ENCODE measurements at places on chromosomes 11 and 22. TPM values are rescaled to one million over a fixed set of nuclear protein-coding genes. Genes with fewer than 3 reads are reported as not detected.

SLC37A2 gene
- 42.5 TPM for total RNA-seq

ALX4 gene
- not detected for total RNA-seq

ANO3 gene
- 0.31 TPM for total RNA-seq

TAF10 gene
- total RNA-seq = 127 TPM

OR52H1 gene
- 0.45 TPM for total RNA-seq

DYNC2H1 gene
- total RNA-seq = 12.8 TPM

ANO1 gene
- 6.2 TPM for total RNA-seq

KRTAP5-2 gene
- total RNA-seq = not detected

RAB30 gene
- 14.2 TPM for total RNA-seq

GGT1 gene
- total RNA-seq = 96.4 TPM

OR52N4 gene
- not detected for total RNA-seq

- no peaks in the 10 kb centered on the region for H3K27me3 ChIP-seq
- no peaks in the 10 kb centered on the region for H3K36me3 ChIP-seq
- no peak for DNase-seq
- no peak overlapping the region for H3K27ac ChIP-seq
These were observed 96.7 kb upstream of the LUZP2 start for GRCh38 chr11:24400059-24400665.

DNA sequence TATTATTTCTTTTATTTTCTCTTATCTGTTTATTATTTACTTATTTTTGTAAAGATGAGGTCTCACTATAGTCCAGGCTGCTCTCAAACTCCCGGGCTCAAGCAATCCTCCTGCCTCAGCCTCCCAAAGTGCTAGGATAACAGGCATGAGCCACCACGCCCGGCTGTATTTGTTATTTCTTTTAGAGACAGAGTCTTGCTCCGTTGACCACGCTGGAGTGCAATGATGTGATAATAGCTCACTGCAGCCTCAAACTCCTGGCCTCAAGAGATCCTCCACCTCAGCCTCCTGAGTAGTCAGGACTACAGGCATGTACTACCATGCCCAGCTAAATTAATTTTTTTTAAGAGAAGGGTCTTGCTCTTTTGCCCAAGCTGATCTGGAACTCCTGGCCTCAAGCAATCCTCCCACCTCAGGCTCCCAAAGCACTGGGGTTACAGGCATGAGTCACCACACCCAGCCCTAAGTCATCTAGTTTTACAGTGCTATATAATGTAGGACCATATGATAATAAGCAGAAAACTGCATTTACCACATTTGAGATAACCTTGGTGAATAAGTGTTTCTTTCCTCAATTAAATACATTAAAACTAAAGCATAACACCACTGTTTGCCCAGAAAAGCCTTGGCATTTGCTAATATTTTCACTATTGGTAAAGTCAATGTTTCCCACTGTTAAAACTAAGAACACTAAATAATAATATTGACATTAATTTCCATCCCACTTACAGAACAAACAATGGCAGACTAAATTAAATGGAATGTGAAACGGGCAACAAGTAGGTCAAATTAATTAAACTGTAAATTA is 127.5 kb downstream of the SIK3 start:
- H3K4me1 ChIP-seq = no peaks in the 10 kb centered on the region
- H3K27ac ChIP-seq = no peak overlapping the region
- no peak overlapping the region for H3K4me3 ChIP-seq
- H3K36me3 ChIP-seq = no peaks in the 10 kb centered on the region
- DNase-seq = no peak

GRCh38 chr11:4826425-4826824 is 5.3 kb downstream of the OR51F2 start:
- H3K27me3 ChIP-seq = no peaks in the 10 kb centered on the region
- no peaks in the 10 kb centered on the region for H3K36me3 ChIP-seq
- no peak overlapping the region for H3K27ac ChIP-seq
- no peak overlapping the region for H3K4me3 ChIP-seq
- no peaks in the 10 kb centered on the region for H3K4me1 ChIP-seq

- H3K4me3 ChIP-seq = no peak overlapping the region
- no peaks in the 10 kb centered on the region for H3K27me3 ChIP-seq
- no peaks in the 10 kb centered on the region for H3K4me1 ChIP-seq
- DNase-seq = no peak
- H3K27ac ChIP-seq = no peak overlapping the region
These were observed 71.8 kb upstream of the NCAM1 start for GRCh38 chr11:112889446-112889845.

- H3K36me3 ChIP-seq = peaks cover 76% of the 10 kb centered on the region
- no peak for DNase-seq
- H3K27me3 ChIP-seq = no peaks in the 10 kb centered on the region
- peaks cover 8% of the 10 kb centered on the region for H3K4me1 ChIP-seq
- H3K27ac ChIP-seq = no peak overlapping the region
These were observed 32.7 kb downstream of the TBC1D22A start for GRCh38 chr22:46795140-46795539.

GRCh38 chr22:36981247-36981775 is 37.9 kb downstream of the TST start:
- no peak for DNase-seq
- no peak overlapping the region for H3K4me3 ChIP-seq
- H3K27ac ChIP-seq = no peak overlapping the region
- no peaks in the 10 kb centered on the region for H3K27me3 ChIP-seq
- peaks cover 5% of the 10 kb centered on the region for H3K4me1 ChIP-seq

DNA sequence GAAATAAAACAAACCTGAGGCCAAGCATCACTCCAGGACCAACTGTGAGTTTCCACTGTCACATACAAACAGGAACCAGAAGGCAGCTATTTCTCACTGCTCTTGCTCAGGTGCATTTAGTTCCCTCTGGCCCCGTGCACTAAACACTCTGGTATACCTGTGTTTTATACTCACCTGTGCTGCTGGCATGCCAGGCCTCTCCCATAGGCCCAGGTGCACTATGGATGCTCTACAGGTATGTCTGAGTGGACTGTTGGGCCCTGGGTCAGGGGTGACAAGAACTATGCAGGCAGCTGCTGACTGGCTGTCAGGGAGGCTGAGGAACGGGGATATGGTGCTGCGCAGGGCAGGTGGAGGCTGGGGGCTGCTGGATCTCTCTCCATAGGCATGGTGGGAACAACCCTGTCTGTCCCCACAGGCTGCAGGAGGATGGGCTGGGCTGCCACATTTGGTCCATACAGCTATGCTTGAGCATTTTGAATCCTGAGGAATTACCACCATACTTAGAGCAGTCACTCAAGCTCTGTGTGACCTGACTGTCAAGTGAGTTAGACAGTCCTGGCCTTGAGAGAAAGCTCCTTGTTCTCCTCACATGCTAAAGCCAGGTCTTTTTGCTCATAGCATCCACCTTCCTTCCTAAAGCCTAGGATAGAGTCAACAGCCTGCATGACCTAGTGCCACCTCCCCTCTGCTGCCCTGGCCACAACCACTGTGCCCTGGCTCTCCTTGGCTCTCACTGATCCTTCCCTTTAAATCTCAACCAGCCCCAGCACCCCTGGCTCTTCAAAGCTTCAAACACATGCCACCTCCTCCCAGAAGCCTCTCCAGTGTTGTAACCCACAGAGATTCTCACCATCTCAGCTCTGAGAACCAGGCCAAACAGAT is 72.9 kb downstream of the C11orf58 start:
- no peaks in the 10 kb centered on the region for H3K27me3 ChIP-seq
- no peak overlapping the region for H3K27ac ChIP-seq
- no peak for DNase-seq
- no peak overlapping the region for H3K4me3 ChIP-seq
- H3K36me3 ChIP-seq = no peaks in the 10 kb centered on the region
- H3K4me1 ChIP-seq = peaks cover 79% of the 10 kb centered on the region

- no peaks in the 10 kb centered on the region for H3K27me3 ChIP-seq
- H3K4me1 ChIP-seq = no peaks in the 10 kb centered on the region
- DNase-seq = no peak
These were observed 18.7 kb downstream of the ART5 start for GRCh38 chr11:3623121-3623520.

DNA sequence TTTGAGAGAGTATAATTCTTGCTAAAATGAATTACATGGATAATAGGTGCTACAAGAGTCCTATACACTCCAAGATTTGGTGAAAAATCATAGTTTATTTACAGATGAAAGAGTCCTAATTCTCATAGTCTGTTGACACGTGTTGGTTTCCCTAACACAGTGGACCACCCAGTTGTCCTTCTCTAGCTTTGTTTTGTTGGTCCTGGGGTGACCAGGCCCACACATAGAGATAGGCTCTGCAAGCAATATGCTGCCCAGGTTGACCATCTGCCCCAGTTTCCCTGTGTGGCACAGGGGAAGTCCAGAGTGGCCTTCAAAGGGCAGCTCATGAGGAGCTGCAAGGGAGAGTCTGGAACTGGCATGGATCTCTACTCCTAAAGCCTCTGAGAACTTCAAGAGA is 184.9 kb downstream of the MAML2 start:
- DNase-seq = no peak
- H3K27me3 ChIP-seq = no peaks in the 10 kb centered on the region
- H3K36me3 ChIP-seq = no peaks in the 10 kb centered on the region
- H3K4me3 ChIP-seq = no peak overlapping the region

DNA sequence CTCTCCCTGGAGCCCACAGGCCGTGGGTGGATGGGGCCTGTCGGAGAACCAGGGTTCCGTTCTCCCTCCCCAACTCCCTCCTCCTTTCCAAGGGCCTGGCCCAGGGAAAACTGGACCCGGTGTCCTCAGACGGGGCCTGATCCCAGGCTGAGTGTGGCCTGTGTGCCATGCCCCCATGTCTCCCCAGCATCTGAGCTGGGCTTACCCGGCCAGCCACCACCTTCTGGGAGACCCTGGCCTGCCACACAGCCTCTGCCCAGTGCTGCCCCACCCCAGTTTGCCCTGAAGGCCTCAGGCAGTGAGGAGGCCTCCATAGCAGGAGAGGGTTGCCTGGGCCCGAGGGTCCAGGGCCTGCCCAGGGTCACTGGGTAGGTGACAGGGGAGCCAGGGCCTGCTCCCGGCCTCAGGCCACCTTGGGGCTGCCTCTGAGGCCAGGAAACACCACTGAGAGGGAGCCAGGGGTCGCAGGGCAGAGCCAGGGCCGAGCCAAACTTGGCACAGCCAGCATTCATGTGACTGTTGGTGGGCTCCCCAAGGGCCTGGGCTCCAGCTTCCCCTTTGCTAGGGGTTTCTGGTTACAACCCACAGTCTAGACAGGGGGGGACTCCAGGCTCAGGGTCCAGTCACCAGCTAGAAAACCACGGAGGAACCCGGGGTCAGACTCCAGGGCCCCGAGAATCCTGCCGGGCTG is 590 bp upstream of the IFITM10 start:
- H3K4me1 ChIP-seq = peaks cover 3% of the 10 kb centered on the region
- no peaks in the 10 kb centered on the region for H3K36me3 ChIP-seq
- DNase-seq = peak; percentile 80
- H3K27ac ChIP-seq = peak overlapping the region; percentile 48
- H3K4me3 ChIP-seq = no peak overlapping the region
- peaks cover 14% of the 10 kb centered on the region for H3K27me3 ChIP-seq

- H3K36me3 ChIP-seq = no peaks in the 10 kb centered on the region
- no peak overlapping the region for H3K4me3 ChIP-seq
- peak; percentile 10 for DNase-seq
These were observed 49.7 kb upstream of the FGF3 start for GRCh38 chr11:69868871-69869270.

DNA sequence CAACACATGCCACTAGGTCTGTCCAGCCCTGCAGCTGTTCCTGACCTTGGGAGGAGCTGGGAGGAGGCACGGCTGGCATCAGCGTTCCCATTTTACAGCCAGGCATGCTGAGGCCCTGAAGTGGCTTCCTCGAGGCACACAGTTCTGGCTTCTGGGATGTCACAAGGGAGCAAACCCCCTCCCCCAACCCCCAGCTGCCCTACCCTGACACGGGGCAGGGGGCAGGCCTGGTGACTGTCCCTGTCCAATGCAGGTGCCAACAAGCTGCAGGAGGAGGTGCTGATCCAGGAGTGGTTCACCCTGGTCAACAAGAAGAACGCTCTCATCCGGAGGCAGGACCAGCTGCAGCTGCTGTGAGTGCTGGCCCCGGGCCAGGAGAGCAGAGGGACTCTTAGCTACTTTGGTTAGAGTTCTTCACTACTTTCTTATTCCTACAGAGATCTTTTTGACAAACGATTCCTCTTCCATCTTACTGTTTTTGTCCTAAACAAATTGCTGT is 5.3 kb downstream of the KCNK7 start:
- H3K27me3 ChIP-seq = no peaks in the 10 kb centered on the region
- no peak for DNase-seq
- H3K36me3 ChIP-seq = no peaks in the 10 kb centered on the region
- peak overlapping the region; percentile 41 for H3K27ac ChIP-seq
- peaks cover 76% of the 10 kb centered on the region for H3K4me1 ChIP-seq

DNA sequence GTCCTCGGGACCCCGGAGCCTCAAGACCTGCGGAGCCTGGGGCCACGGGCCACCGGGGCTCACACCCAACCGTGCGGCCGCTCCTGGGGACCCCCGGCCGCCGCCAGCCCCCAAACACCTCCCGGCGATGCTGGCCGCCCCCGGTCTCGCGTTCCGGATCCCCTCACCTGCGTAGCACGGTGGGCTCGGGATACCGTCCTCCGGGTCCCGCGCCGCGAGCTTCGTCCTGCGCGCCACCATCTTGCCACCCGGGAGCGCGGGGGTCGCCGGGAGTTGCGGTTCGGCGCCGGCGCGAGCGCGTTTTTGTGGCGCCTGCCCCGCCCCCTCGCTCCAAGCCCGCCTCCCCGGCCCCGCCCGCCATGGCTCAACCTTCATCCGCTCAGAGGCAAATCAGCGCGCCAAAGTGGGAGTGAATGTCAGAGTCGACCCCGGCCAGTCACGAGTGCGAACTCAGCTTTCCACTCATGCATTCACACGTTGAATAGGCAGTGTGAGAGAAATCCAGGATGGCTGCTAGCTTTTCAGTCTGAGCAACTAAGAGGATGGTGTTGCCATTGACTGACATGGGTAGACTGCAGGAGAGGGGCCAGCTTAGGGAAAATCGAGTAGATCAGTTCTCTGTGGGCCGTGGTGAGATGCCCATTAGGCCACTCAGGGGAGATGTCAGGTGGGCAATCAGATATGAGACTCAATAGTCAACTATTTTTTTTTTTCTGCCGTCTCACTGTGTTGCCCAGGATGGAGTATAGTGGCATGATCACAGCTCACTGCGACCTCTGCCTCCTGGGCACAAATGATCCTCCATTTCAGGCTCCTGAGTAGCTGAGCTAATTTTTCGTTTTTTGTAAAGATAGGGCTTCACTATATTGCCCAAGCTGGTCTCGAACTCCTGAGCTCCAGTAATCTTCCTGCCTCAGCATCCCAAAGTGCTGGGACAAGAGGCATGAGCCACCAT is 28.3 kb downstream of the SERHL2 start:
- H3K4me1 ChIP-seq = peaks cover 3% of the 10 kb centered on the region
- no peak overlapping the region for H3K27ac ChIP-seq
- H3K27me3 ChIP-seq = no peaks in the 10 kb centered on the region
- DNase-seq = peak; percentile 84
- H3K4me3 ChIP-seq = peak overlapping the region; percentile 81
- peaks cover 74% of the 10 kb centered on the region for H3K36me3 ChIP-seq

DNA sequence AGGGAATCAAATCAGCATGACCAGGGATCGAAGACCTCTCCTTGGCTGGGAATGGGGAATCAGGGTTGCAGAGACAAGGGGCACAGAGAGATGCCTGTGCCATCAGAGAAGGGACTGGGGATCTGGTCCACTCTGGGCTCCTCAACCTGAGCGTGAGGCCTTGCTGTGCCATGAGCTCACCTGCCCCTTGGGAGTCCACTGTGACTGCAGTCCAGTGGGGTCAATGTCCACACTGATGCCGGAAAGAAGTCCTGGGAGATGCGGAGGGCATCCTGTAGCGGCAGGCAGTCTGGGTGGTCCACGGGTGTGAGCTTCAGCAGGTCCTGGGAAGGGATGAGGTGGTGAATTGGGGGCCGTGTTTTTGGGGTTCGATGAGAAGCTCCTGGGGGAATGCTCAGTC is 7.3 kb upstream of the RGL4 start:
- peaks cover 50% of the 10 kb centered on the region for H3K36me3 ChIP-seq
- no peak overlapping the region for H3K4me3 ChIP-seq
- no peaks in the 10 kb centered on the region for H3K4me1 ChIP-seq
- H3K27me3 ChIP-seq = no peaks in the 10 kb centered on the region
- no peak for DNase-seq

Measured in left lung (tissue), 14 donors.